M059J (cell line): ENCODE measurements at places on chromosomes 7 and 10.

DNA sequence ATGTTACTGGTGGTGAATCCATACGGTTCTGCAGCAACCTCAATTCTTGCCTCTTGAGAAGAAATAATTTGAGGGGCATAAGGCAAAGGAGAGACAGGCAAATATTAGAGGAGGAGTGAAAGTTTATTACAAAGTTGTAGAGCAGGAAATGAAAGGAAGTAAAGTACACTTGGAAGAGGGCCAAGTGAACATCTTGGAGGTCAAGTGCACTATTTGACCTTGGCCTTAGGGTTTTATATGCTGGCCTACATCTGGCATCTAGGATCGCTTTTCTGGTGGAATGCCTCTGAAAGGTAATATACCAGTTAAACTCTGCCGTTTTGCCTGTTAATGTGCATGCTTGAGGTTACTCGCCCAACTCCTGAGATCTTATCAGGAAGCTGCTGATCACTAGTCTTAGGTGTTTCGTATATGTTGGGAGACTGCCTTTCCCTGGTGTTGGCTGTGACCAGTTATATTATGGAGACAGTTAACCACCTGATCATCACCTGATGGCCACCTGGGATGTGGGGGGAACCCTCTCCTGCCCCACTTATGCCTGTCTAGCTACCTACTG is 66.1 kb upstream of the CYP2C18 start:
- peak; percentile 23 for DNase-seq

DNA sequence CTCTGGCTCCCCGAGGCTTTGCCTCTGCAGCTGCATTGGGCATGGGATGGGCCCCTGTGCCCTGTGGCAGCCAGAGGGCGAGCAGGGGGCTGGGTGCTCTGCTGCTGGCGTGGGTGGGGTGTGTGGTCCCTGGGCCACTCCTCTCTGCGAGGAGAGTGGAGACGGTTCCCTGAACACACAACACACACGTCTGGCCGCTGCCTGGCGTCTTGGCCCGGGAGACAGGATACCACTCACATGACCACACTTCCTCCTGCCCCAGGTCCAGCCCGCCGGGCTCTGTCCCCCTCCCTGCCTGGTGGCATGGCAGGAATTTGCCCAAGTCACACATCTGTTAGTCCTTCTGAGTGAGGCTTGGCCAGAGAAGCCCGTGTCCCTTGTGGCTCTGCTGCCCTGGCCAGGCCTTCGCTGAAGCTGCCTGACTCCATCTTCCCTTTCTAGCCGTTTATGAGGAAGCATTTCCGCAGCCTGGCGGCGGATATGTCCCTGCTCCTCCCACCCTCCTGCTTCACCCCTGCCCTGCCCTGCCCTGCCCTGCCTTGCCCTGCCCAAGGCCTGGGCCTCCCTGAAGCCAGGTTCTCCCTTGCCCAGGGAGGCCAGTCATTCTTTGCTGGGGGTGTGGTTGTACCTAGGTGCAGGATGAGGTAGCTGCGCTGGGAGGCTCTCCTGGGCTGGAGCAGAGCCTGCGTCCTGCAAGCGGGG is 3.0 kb downstream of the BRI3 start:
- DNase-seq, result peak; percentile 81

- DNase-seq, result peak; percentile 21
Observed at GRCh38 chr10:103192089-103192450, 1.0 kb downstream of the NT5C2 start.

DNA sequence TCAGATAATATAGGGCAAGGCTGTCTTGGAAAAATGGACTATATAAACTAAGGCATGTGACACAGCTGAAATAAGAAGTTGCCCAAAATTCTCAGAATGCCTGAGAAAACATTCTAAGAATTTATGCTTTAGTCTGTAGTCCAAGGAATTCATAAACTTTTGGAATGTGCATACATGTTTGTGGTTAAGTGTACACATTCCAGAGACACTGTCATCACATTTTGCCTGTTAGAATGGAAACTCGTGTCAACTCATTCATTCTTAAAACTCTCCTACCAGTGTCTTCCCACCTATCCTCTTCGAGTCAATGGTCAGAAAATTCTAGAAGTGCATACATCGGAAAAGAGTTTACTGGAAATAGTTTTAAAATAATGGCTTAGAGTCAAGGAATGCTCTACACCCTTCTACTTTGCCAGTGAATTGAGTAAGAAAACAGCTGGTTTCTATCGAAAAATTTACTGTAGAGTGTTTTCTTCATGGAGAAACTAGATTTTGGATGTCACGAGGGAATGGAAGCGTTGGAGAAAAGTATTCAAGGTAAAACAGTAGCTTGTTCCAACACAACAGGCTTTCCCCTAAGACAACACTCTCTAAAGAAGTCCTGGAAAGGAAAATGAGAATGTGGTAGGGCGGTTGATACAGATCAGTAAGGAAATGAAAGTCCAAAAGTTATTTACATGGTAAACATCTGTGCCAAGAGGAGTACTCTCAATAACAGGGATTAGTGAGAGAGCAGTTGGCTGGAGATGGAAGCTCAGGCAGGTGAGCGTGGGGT is 1177.6 kb upstream of the C7orf33 start:
- peak; percentile 2 for DNase-seq

- DNase-seq, result peak; percentile 88
Observed at GRCh38 chr10:30151581-30152389, 92.4 kb upstream of the JCAD start.

- no peak for DNase-seq
Observed at GRCh38 chr10:25678220-25678619, 255.8 kb upstream of the MYO3A start.

- no peak for DNase-seq
Observed at GRCh38 chr7:94323844-94324243, 70.9 kb upstream of the COL1A2 start.

DNA sequence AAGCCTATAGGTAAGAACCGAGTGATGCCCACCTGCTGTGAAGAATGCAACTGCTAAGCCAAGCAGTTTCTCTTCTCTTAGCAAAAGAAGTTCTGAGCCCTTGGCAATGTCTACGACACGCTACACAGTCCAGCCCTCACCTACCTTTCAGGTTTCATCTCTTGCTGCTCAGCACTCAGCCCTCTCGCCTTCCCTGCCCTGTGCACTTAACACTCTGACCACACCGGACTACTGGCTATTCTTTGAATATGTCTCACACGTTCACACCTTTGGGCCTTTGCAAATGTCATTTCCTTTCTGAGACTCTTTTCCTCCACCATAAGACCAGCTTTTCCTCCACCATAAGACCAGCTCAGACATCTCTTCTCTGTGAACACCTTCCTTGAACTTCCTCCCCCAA is 67.0 kb upstream of the ITGB1 start:
- no peak for DNase-seq

- peak; percentile 69 for DNase-seq
Observed at GRCh38 chr7:139889186-139889871, 60.3 kb downstream of the TBXAS1 start.

DNA sequence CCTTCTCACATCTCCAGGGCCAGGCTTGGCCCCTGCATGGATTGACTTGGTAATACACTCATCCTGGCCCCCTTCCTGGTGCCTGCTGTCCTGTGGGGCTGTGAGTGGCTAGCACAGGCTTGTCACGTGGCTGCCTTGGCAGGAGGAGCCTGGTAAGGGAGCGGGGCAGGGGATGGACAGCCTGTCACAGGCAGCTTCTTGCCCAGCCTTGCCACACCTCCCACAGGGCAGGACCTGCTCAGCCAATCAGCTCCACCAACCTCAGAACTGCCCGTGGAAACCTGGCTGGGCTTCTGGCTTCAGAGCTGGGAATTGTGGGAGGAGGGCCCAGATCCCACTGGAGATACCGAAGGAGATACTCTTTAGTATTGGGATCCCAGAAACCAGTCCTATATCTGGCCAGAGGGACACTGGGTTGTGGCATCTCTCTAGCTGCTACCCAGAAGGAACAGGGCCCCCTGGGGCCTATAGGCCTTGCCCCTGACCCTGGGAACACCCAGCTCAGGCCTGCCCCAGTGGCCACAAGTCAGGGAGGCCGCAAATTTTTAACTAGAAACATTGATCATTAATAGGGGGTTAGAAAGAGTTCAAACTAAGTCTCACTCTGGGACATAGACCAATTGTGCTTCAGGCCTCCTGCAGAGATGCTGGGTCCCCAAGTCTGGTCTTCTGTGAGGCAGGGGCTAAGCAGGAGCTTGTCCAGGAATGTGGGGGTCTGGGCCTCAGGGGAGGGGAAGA is at the start of gene HOGA1:
Gene HOGA1 (plus strand): TSS at position 330 of the 738 bp plus-strand sequence. CDS start 315 bp downstream, at position 645.
- peak; percentile 58 for DNase-seq
